ENCODE measurements at places on chromosomes 2 and 18.

DNA sequence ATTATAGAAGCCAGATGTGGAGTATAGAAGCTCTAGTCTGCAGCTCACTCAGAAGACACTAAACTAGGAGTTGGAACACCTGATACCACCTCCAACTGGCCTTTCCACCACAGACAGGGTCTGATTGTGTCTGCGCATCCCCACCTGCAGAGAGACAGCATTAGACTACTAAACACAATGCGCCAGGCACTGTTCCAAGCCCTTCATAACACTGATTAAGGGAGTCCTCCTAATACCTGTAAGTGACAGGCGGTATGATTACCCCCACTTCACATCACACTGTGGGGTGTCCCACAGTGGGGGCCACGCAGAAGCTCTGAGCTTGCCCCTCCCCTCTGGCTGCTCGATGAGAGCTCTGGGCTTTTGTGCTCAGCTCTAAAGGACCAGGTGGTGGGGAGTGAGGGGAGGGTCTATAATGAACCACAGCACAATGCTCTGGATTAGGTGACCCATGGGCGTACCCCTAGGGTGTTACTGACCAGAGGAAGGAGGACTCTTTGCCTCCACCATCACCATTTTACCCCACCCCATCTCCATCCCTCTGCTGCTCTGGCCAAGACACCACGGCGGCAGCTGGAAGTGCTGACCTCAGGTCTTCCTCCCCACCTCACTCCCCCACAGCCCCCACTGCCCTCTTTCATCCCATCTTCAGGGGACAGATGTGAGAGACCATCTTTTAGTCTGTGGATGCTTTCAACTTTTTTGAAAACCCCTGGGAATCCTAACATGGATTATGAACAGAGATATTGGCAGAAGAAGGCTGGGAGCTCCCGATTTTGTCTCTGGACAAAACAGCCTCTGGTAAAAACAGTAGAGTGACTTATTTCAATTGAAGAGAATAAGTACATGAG, 145.1 kb downstream of the GFPT1 start:
- DNase-seq = no peak

DNA sequence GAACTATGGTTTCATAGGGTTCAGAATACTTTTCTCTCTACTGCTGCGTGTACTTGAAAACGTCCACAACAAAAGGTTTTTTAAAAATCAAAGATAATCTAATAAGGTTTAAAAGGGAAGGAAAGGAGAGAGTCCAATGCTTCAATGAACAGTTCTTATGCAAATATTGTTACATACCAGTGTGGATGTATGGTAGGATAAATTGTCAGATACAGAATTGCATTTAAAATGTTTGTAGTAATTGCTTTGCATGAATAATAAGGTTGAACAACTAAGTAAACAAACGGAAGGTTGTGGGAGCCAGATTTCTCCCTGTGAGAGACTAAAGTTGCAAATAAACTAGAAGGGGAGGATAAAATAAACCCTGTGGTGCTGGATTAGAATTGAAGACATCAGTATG, 53.8 kb upstream of the RBBP8 start:
- no peak for DNase-seq

DNA sequence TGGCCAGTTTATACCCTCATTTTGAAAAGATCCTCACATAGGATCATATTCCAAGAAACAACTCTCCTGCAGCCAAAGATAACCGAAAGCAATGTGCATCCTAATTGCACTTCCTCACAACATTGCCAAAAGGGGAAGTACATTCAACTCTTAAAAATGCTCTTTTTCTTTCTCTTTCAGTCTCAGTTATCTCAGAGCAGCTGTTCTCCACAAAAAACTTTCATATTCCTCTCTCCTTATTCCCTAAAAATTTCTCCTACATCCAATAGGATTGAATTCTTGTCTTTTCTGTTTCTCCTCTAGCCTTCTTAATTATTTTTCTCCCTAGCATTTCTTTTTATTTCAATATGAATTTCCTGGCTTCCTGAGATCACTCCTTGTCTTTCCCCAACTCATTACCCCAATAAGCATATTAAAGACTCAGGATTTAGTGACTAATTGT, 7.4 kb upstream of the VRK2 start:
- peak; percentile 59 for DNase-seq

GRCh38 chr2:174059178-174059883, 94.2 kb upstream of the SP3 start:
- peak; percentile 62 for DNase-seq

Data from fibroblast of skin of right biceps (primary cell).